ENCODE measurements at places on chromosomes 6 and 20.

GRCh38 chr6:117496383-117496990 is 14.0 kb downstream of the DCBLD1 start:
- no peak for DNase-seq

GRCh38 chr6:10723567-10723881 is 654 bp downstream of the TMEM14C start:
- no peak for DNase-seq

DNA sequence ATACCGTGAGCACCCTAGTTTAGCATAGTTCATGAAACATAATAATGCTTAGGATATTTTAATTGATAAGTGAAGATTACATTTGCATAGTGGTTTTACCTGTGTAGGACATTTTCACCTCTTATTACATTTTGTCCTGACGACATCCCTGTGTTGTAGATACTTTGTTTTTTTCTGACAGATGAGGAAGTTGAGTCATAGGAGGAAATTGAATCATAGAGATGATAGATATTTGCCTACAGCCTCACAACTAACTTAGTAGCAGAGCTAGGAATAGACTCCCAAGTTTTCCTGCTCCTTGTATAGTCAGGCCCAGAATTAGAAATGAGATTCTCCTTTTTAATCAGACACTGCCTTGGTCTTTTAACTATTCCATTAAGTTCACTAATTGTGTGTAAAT is 100.5 kb upstream of the SUPT3H start:
- DNase-seq: no peak

DNA sequence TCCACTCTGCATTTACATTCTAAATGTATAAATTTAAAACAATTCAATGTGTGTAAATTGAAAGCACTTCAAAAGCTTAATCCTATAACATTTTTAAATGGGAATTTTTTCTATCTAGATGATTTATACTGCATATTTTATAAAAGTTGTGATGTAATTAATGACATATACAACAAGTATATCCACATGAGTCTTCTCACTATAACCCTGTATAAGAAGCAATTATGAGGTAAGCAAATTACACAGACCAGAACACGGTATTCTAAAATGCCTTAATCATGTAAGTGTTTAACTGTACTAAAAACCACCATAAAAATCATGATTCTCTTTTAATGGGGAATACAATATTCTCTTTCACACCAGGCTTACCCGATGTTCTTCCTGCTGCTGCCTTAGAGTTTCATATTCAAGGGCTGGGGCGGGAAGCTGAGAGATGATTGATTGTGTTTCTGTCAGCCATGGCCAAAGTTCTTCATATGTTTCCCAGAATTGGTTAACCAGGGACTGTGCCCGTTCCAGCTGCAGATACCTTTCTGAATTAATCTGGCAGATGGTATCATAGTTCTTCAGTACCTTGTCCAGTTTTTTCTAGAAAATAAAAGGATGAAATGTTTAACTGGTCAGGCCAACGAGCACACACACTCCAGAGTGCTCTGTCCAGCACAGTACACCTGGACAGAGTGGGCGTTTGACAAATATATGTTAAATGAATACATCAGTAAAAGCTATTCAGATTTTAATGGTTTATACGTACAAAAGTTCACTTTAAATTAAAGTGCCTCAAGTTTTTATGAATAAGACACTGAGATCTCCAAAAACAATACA is 127.4 kb downstream of the DST start:
- DNase-seq: peak; percentile 4

GRCh38 chr20:59662856-59663512 is 58.6 kb downstream of the PHACTR3 start:
- DNase-seq: no peak

GRCh38 chr6:158797331-158798310 is 21.5 kb downstream of the EZR start:
- no peak for DNase-seq

DNA sequence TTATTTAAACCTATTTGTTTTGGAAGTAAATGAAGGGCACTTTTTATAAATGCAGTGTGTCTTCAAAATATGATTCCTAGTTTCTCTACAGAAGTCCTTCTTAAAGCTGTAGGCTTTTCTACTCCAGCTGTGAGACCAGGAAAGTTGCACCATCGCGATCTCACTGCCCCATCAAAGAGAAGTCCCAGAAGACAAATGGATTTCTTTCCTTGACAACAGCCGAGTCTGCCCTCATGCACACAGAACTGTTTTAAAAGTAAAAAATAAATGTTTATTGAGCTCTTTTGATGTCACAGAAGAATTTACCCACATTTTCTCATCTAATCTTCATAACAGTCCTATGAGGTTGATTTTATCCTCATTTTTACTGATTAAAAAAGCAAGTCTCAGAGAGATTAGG is 324.4 kb upstream of the NT5E start:
- DNase-seq: no peak

DNA sequence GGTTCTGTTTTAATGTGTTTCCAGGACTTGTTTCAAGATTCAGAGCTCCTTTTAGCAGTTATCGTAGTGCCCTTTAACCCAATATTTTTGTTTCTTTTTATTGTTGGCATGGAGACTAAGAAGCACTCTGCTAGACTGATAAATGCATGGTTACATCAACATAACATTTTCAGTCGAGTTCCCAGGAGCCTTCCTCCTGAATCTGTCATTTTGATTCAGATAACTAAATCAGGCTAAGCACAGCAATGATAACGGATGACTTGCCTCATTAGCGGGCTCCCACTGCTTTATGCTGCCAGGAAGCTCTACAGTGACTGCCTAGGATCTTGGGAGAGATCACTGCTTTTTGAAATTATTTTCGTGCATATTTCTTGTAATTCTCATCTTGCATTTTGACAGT is 772.8 kb upstream of the GJE1 start:
- DNase-seq: no peak

DNA sequence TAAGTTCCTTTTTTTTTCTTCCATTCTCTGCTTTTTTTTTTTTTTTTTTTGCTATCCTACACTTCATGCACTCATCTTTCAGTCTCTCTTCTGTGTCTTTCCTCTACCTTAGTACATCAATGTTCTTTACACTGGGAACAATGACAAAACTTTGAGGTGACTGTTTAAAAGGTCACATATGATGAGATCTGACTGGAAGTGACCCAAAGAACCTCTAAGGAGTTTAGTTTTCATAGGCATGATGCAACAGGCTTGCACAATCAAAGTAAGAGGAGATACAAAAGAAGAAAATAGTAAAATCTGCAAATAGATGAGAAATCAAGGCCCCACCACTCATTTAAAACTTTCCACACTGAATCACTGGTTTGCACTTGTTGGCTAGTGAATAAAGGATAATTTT is 840.8 kb downstream of the TBC1D32 start:
- no peak for DNase-seq

- no peak for DNase-seq
These were observed 1.8 kb downstream of the NFKBIE start for GRCh38 chr6:44263354-44264100.

DNA sequence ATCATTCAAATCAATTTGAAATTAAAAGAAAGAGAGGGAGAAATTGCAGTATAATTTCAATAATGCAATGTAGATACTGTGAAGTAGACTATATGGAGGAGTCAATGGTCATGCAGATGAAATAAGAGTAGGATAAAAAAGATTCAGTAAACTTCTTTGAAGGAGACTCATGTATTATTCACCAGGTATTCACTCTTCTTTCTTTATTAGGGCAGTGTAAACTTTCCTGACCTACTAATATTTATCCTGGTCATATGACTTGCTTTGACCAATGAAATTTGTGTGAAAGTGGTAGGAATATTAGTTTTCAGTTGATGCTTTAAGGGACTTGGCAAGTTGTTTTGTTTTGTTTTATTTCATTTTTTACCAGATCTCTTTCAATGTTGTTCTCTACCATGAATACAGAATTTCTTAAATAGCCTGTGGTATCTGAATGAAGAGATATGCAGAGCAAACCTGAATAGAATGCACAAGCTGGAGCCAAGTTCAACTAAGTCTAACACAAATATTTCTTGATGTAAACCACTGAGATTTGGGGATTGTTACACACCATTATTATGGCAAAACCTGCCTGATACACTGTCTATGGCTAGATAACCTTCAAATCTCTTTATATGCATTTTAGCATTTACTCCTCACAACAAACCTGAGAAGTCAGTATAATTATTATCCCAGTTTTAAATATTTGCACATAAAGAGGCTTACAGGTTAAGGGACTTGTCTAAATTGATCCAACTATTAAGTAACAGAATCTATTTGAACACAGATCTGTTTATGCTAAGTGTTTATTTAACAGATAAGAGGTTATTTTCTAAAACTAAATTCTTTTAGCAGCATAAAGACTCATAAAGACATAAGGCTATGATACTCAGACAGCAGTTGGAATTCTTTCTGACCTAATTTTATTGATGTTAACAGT is 311.2 kb downstream of the PKHD1 start:
- no peak for DNase-seq

DNA sequence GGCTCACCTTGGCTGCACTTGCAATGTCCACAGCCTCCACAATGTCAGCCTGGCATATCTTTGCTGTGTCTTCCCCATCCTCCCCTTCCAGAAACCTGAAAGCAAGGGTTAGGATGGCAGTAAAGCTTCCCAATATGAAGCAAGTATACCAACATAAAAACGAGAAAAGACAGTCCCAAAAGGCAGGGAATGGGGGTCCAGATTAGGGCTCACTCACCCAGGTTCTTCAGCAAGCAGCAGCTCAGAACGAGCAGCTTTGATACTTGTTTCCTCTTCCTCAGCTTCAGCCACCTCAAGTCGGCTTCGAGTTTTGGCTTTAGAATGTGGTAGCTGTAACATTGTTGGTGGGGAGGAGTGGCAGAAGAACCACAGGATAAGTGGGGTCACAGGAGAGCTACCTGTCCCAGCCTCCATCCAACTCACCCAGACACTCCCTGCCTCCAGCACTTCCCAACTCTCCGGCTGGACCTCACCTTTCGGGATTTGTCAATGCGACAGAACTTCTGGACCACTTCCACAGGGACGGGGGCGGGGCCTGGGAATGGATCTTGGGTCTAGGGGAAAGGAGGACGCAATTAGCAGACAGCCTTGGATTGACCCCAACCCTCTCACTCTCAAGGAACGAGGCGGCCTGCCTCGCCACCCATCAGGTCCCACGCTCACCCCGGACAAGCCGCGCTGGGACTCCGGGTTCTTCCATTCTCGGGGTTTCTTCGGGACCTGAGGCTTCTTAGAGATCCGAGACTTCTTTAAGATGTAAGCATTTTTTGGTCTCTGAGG is 708 bp downstream of the WDR46 start:
- no peak for DNase-seq

- DNase-seq: no peak
These were observed 105.6 kb upstream of the CLDN20 start for GRCh38 chr6:155158030-155158843.

- DNase-seq: no peak
These were observed 770 bp downstream of the TCF19 start for GRCh38 chr6:31158863-31159855.

- DNase-seq: no peak
These were observed 106.3 kb downstream of the TBC1D7 start for GRCh38 chr6:13222048-13222447.

- DNase-seq: no peak
These were observed 59.2 kb downstream of the CLVS2 start for GRCh38 chr6:123055256-123055655.

- DNase-seq: no peak
These were observed 1225.9 kb upstream of the MAP3K7 start for GRCh38 chr6:91812596-91813274.

DNA sequence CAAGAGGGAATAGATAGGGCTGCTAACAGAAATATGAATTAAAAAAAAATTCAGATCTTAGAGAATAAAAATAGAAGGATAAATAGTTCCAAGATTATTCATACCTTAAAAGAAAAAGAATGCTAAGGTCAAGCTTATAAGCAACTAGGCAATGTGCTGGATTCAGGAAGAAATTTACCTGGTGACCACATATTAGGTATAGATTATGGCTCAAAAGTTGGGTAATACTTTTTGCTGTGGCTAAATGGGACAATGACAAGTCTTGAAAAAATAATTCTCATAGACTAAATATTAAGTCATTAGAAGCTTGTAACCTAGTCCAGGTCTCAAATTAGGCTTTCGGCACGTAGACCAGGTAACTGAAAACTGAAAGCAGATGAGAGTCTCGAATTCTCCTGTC is 17.2 kb downstream of the MAP3K5 start:
- no peak for DNase-seq

- no peak for DNase-seq
These were observed 234.5 kb downstream of the BMP7 start for GRCh38 chr20:57031867-57032355.

- no peak for DNase-seq
These were observed 2.1 kb downstream of the EPM2A start for GRCh38 chr6:145733207-145733606.

All from NCI-H774 (cell line).